Stimulated activated CD8-positive, alpha-beta memory T cell treated with anti-CD3 and anti-CD28 coated beads, Interleukin-7, amount 100 ng/mL, for 24 hours (primary cell): ENCODE measurements at places on chromosomes 4 and X.

DNA sequence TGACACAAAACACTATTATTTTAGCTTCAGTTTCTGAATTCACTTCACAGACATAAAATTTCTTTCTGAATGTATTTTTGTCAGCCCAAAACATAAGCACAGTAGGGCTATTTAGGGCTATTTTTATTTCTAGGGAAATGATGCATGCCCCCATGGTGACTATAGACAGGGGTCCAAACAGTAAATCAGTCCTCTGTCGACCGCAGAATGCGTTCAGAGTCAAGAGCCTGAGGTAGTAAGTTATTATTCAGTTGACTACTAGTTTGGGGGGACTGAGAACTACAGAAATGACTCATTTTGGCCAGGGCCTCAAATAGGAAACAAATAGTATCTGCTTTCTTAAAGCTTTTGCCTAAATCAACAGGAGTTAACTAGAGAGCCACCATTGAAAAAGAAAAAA is 414.4 kb downstream of the AFF2 start:
- DNase-seq: no peak

DNA sequence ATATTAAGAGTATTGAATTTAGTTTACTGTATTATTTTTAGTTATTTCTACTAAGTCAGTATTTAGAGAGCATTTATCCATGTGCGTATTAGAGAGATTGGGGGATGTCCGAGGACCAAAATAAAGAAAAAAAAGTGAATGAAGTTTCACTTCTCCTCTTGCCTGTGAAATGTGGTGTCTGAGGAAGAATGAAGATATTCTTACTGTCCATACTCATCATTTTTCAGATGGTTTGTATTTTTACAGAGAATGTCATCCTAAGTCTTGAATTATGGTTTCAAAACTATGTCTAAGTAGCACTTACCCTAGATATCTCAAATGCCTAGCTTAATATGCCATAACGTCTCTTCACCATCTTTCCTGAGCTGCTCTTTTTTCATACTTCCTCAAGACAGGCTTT is 854.3 kb downstream of the C4orf33 start:
- no peak for DNase-seq

DNA sequence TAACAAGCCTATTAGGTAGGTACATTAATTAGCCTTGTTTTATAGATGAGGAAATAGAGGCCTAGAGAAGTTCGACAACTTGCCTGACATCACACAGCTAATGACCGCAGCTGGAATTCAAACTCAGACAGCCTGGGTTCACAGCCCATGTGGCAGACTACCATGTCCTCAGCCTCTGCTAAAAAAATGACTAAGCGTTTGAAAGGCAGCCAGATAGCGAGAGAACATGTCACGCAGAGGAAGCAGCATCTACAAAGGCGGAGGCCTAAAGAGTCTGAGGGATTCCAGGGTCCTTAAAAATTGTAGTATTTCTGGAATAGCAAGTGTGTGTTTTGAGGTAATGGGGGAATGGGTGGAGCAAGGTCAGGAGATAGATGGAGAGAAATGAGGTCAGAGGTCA is 33.2 kb upstream of the BMP15 start:
- DNase-seq: no peak

- no peak for DNase-seq
Observed at GRCh38 chr4:8831221-8832112, 40.2 kb downstream of the HMX1 start.

DNA sequence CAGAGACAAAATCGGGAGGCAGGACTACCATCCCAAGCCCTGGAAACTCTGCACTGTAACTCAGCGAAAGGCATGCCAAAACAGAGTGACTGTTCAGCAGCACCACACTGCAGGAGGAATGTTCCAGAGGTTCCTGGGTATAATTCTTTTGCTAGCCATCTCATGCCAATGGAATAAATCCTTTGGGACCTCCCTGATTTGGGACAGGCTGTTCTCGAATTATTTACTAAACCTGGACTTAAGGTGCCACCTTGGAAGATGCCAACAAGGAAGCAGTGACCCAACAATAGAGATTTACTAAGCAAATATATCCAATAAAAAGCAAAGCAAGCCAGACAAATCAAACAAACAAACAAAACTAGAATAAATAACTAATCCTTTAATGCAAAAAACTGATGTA is 9.3 kb downstream of the AADAT start:
- DNase-seq: no peak

DNA sequence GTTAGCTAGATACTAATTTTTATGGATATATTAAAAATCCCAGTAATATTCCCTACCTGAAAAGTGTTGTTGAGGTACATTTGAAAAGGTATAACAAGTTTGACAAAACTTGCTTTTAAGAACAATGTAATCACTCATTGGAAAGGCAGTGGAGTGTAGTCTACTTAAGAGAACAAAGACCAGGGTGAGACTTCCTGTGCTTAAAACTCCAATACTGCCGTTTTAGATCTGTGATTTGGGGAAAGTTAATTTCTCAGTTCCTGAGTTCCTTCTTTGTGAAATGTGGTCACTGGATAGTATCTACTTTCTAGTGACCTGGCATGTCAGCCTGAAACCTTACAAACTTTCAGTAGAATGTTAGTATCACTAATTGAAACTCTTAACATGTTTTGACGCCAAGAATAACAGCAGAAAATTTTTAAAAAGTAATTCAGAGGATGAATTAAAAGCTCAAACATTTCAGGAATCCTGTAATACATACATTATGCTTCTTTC is 56.8 kb downstream of the PCDH7 start:
- no peak for DNase-seq

GRCh38 chrX:104641176-104641575 is 75.2 kb downstream of the IL1RAPL2 start:
- no peak for DNase-seq

DNA sequence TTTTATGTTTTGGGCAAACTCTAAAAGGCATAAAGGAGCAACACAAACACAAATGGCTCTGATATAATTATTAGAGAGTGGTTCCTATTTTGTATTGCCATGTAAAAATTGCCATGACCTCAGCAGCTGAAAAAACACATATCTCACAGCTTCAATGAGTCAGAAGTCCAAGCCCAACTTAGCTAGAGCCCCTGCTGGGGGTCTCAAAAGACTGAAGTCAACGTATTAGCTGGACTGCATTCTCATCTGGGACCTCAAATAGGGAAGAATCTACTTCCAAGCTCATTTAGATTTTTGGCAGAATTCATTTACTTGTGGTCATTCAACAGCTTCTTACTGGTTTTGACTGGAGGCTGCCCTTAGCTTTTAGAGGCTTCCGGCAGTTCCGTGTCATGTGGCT is 47.4 kb downstream of the FREM3 start:
- DNase-seq: no peak

DNA sequence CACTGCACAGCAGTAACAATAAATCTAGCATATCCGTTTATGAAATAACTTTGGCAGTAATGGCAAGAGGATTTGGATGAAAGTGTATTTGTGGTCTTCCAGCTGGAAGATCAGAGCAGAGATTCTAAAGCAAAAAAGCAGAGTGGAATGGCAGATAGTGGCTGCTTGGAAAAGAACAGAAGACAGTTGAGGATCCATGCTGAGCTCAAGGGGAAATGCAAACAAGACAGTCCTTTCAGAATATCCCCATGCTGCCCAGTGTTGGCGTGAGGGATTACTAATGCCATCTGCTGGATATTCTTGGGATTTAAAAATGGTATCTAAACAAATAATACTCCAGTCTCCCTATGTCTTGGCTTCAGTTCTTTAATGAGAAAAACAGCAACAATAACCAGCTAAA is 629.1 kb upstream of the ATOH1 start:
- DNase-seq: no peak

- DNase-seq: no peak
Observed at GRCh38 chr4:154313004-154313585, 178.5 kb downstream of the DCHS2 start.

- no peak for DNase-seq
Observed at GRCh38 chrX:10634392-10635161, 14.2 kb upstream of the MID1 start.

DNA sequence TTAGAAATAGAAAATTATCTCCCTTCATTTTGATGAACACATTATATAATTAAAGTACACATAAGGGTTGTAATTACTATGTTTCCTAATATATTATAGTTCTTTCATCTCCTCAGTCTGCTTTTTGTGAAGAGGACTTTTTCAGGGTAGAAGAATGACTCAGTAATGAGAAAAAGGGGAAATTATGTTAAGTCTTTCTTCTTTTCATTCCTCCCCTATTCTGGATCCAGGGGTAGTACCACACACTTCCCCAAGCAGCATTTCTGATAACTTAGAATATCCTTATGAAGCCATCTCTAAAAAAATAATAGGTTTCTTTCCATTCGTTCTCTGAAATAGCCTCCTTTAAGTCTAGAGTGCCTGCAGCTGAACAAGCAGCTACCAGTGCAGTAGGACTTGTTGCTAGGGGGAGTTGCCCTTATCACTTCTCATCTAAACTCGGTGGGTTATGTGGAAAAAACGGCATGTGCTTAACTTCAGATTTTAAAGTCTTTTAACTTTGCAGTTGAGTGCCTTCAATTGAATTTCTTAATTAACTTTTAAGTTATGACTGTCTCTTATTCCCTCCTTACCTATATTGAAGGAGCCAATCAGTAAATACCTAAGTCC is 184.8 kb downstream of the ARHGAP24 start:
- DNase-seq: no peak

GRCh38 chr4:181911420-181911819 is 331.8 kb upstream of the TENM3 start:
- DNase-seq: no peak

DNA sequence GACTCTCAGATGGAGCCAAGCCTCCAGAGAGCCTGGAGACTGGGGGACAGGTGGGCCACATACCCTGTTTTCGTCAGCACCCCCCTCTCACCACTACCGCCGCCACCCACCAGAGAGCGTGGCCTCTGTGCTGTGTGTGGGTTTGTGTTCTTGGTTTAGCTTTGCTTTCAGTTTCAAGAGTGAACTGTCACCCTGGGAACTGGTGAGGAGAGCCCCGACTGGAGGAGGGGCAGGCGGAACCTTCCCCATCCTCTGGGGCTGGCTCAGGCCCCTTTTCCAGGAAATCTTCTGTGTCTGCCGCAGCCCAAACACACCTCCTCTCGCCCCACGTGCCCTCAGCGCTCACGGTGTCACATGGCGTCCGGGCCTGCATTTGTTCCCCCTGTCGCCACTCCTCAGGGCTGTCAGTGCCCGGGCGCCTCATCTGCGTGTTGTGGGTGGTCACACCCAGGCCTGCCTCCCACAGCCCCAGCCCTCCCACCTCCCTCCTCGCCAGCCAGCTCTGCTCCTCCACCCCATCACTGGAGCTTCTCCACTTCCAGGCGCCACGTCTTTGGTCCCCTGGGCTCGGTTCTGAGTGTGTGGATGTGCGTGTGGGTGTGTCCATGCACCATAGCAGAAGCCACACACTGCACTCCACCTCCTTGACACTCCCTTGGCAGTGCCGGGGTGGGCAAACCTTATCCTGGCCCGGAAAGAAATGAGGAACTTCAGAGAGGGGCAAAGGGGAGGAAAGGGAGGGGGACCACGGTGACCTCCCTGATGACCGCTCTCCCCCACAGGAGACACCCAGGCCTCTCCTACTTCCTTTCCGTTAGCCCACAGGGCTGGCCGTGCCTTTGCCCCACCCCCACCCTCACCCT is 27.8 kb downstream of the ELF4 start:
- peak; percentile 45 for DNase-seq

DNA sequence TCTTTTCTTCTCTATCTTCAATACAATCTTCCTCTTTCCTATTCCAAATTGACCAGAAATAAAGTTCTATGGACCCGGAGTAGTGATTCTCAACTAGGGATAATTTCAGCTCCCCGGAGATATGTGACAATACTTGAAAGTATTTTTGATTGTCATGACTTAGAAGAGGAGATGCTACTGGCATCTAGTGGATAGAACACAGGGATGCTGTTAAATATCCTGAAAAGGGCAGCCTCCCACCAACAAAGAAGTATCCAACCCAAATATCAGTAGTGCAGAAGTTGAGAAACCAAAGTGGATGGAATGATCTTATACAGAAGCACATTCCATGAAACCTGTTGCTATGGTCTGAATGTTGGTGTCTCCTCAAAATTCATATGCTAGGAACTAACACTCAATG is 65.7 kb upstream of the NDST3 start:
- DNase-seq: no peak

- DNase-seq: no peak
Observed at GRCh38 chr4:35138449-35138848, 1105.9 kb downstream of the ARAP2 start.

DNA sequence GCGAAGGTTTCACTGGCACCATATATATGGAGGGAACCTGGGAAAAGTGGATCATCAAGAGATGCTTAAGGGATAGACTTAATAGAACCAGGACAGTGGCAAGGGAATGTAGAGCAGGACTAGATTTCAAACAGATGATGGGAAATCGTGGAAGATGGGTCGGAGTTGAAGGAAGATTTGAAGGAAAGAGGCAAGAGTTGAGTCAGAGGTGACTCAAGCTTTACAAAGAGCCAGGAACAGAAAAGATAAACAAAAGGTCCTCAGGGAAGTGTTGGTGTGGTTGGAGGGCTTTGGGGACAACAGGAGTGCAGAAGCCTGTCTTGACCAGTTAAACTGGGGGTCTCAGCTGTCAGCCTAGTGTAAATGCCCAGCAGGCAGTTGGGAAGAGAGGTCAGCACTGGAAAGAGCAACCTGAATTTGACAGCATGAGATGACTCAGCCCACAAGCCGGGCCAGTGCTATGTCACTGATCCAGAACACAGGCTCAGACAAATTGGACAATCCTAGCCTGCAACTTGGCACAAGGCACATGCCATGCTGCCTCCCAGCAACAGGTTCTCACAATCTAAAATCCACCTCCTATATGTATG is 230.5 kb downstream of the IDS start:
- DNase-seq: no peak

DNA sequence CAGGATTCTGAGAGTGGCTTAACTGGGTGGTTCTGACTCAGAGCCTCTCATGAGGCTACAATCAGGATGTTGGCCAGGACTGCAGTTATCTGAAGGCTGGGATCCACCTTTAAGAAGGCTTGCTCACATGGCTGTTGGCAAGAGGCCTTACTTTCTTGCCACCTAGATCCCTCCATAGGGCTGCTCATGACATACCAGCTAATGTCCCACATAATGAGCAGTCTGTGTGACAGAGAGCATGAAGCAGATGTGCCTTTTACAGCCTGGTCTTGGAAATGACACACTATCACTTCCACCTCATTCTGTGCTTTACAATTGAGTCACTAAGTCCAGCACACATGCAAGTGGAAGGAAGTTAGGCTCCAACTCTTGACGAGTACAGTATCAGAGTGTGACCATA is 4.3 kb upstream of the RBM3 start:
- DNase-seq: no peak

DNA sequence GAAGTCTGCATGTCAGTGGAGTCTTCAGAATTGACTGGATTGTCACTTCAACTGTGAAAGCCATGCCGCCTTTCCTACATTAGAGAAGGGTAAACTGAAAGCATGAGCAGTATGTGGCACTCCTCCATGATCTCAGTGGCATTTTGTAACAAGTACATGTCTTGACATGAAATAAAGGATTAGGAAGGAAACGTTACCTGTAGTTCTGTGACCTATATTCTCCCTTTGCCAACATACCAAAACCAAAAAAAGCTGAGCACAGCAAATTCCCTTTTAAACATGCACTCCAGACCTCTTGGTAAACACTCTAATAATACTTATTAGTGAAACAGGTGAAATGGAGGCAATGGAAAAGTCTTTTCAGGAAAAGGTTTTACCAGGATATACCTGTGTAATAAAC is 344.2 kb downstream of the GRIA2 start:
- DNase-seq: no peak

- DNase-seq: peak; percentile 51
Observed at GRCh38 chr4:15756361-15756861, 21.7 kb upstream of the CD38 start.

- no peak for DNase-seq
Observed at GRCh38 chrX:15781961-15782699, 8.2 kb upstream of the ZRSR2 start.
